Naive thymus-derived CD4-positive, alpha-beta T cell (primary cell): ENCODE measurements at places on chromosomes 16 and 17.
A peak's percentile ranks its signal among the peaks of the same experiment; 100 is the strongest.

DNA sequence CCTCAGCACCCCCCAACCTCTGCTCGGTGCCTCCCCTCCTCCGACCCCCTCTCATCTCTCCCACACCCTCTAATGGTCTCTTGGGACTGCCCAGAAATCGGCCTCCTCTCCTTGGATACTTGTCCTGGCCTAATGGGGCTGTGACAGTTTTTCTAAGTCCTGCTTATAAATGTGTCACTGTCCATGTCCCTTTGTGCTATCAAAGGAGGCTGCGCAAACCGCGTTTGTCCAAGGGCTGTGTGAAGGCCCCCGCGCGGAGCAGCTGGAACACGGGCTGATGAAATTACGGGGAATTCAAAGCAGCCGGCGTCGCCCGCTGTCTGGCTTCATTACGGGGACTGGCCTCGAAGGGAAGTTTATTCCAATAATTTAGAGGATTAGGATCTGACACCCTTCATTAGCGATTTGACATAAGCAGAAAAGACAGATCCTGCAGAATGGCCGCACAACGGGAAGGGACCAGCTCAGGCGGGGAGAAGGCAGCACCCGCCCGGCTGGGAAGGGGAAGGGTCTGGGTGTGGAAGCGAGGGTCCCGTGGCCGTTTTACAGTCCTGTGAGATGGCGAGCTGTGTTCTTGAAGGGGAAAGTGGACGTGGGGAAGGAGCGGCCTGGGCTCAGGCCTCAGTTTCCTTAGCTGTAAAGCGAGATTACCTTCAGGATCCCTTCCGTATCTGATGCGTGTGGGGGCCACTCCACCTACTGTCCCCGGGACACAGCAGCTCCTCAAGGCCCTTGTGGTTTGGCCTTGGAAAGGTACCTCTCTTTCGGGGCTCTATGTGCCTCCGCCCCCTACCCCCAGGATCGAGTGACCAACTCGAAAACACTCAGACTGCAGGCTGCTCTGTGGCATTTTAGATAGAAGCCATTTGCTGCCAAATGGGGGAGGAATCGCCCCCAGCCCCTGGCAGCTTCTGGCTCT is 1.6 kb upstream of the WFIKKN2 start:
- DNase-seq: no peak

DNA sequence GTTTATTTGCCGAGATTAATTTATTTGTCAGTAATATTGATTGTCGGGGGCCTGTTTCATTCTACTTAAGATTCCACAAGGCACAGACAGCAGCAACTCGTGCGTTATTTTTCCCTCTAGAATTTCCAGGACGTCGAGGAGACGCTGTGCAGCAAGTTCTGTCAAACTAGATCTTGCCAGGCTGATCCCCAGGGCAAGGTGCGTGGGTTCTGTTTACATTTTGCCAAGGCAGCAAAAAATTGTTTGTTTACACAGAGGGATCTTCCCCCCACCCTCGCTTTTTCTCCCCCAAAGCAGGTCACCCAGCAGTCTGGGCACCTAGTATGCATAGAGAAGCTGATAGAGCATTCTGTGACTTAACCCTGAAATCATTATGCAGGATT is 111.4 kb downstream of the IRX3 start:
- no peak for DNase-seq

DNA sequence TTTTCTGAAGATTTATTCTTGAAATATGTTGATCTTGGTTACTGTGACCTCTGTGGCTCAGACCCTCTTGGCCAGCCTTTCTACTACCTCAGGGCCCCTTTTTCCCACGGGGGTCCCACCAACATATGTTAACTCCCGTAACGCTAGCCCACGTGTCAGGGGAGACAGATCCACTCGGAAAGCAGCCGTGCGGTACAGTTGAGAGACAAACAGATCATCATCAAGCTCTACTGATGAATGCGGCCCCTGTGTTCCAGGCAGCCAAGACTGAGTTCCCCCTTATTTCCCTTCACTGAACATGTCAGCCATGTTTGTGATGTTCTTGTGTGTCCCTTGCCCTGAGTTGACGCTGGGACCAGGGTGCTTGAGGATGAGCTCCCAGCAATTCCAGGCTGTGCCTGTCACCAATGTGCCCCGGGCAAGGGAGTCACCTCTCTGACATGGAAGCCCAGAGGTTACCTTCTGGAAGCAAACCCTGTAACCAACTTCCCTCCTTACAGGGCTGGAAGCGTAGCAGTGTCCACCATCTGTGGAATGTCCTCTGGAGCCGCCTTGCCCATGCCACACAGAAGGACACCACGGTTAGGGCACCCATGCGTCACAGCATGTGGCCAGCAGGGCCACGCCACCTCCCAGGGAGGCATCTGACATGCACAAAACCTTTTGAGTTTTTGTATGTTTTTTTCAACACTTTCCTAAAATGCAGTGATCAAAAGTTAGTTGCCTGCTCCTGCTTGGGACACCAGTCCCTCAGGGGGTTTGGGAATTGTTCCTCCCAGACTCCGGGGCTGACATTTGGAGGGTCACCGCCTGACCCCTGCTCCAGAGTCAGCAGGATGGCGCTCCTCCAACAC is 193.7 kb upstream of the CHMP6 start:
- no peak for DNase-seq

DNA sequence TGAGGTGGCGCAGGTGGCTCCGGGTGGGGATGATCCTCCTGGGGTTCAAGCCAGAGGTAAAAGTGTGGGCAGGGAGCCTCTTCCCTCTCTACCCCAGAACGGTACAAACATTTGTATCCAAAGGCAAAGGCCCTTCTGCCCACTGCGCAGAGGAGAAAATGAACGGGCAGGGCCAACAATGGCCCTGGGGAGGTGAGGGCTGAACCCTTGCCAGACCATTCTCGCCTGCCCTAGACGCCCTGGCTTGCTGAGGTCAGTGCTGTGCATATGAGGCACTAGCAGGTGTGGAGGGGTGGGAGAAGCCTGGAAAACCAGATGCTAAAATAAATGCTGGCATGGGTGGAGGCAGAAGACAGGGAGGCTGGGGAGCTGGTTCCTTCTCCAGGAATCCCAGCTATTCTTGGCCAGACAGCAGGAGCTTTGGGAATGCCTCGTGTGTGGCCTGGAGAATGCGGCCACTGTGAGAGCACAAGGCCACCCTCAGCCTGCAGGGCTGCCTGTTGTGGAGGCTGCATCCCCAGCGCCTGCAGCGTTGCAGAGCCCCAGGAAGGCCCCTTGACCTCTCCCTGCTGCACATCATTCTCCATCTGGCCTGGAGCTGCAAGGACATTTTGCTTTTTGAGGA is 4.5 kb downstream of the C17orf50 start:
- no peak for DNase-seq

DNA sequence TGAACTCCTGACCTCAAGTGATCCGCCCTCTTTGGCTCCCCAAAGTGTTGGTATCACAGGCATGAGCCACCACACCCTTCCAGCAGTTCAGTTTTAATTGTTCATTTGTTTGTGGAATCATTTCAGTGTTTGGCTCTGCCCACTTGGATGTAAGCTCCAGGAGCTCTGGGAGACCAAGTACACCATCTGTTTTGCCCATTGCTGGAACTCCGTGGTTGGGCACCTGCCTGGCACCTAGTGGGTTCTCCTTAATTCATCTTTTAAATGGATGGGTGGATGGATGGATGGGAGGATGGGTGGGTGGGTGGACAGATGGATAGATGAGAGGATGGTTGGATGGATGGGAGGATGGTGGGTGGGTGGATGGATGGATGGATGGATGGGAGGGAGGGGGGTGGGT is 953 bp upstream of the NECAB2 start:
- DNase-seq: no peak

- DNase-seq: no peak
Measured at GRCh38 chr17:49910094-49910857, 58.7 kb upstream of the DLX4 start.

- peak; percentile 46 for DNase-seq
Measured at GRCh38 chr16:84607694-84608093, 10.2 kb downstream of the COTL1 start.

DNA sequence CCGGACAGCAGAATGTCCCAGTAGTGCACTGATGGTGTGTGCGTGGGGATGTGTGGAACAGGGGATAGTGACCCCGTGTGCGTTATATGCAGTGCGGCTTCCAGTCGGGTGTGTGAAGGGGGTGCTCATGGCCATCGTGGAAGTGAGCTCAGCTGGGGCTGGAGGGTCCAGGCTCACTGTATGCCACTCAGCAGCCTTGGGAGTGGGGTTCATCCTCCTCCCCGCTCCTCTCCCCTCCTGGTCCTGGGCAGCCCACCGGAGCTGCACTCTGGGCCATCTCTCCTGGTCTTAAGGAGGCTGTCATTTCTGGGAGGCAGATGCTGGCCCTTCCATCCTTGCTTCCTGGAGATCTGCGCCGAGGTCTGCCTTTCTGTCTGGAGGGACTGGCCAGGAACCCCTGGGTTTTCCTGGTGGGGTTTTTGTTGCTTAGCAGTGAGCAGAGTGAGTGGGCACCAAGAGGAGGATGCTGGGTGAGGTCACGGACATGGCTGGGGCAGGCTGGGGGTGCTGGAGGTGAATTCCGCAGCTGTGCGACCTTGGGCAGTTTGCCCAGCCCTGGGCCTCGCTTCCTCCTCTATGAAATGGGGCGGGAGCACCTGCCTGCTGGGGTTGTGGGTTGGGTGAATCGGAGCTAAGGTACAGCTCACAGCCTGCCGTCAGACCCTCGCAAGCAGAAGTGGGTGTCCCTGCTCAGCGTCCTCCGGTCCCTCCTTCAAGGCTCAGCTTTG is 164.1 kb downstream of the SEC14L1 start:
- DNase-seq: no peak

- no peak for DNase-seq
Measured at GRCh38 chr17:82668024-82668630, 19.9 kb upstream of the WDR45B start.

DNA sequence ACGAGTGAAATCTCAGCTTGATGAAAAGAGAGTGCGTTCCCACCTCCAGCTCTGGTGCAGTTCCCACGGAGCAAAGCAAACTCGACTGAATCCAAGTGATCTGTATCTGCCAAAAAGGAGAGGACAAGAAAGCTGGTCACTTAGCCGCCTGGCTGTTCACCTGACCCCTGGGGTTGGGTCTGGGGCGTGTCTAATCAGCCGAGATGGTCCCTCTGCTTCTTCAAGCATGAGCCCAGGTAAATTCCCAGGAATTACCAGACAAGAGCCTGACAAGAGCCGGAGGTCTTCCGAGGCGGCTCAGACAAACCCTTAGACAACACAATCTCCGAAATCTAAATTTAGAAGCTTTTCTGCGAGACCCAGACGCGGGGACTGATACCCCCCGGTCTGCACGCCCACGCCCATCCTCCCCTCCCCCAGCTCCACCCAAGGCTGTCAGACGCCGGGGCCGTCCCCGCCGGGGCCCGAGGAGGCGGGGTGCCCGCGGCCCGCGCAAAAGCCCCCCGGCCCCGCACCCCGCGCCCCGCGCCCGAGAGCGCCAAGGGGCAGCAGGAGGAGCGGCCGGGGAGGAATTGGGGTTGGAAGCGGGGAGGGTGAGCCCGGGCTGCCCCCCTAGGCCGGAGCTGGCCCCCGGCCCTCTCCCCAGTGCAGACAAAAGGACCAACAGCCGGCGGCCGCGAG is 674 bp downstream of the ZNF821 start:
- peak; percentile 43 for DNase-seq

DNA sequence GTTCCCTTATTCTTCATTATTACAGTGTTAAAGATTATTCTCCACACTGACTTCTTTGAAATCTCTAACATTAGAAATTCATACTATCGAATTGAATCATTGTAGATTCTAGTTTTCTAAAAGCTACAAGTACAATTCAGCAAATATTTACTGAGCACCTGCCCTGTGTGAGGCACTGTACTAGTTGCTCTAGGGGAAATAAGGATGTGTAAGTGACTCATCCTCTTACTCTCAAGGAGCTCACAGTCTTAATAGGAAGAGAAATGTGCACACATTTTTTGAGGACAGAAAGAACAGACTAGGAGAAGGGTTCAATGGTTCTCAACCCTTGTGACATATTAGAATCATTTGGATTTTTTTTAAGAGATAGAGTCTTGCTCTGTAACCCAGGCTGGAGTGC is 7.7 kb upstream of the SLFN12L start:
- DNase-seq: no peak

DNA sequence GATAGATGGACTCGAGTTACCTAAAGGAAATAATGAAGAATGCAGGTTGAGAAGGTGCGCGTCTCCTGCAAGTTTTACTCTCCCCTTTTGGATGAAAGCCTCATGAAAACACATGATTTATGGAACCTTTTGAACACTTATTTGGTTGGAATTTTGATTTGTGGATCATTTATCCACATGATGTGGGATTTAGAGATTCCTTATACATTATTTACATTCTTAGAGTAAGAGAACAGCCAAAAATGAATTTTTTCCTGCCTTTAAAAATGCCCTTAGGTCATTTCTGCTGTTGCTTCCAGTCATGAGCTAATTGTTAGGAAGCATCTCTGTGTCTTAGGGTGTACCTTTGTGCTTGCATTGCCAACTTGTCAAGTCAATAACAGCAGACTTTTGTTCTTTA is 99.9 kb downstream of the RPTOR start:
- no peak for DNase-seq

- DNase-seq: no peak
Measured at GRCh38 chr16:50267151-50267631, 840 bp downstream of the ADCY7 start.

DNA sequence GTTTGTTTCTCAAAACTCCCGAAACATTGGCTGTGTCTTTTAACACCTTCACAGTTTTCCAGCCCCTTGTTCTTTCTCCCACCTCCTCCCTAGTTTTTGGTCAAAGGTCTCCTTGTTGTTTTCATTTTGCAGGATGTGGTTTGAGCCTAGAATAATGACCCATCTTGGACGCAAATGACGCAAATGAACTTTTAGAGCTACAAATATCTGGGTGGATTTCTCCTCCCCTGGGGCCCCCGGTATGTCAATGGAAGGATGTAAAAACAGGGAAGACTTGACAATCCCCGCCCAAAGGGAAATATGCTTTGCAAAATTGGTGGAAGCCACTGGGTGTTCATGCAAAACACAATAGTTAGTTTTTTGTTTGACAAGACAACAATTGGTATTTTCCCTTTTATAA is 236.0 kb upstream of the IRX3 start:
- no peak for DNase-seq

DNA sequence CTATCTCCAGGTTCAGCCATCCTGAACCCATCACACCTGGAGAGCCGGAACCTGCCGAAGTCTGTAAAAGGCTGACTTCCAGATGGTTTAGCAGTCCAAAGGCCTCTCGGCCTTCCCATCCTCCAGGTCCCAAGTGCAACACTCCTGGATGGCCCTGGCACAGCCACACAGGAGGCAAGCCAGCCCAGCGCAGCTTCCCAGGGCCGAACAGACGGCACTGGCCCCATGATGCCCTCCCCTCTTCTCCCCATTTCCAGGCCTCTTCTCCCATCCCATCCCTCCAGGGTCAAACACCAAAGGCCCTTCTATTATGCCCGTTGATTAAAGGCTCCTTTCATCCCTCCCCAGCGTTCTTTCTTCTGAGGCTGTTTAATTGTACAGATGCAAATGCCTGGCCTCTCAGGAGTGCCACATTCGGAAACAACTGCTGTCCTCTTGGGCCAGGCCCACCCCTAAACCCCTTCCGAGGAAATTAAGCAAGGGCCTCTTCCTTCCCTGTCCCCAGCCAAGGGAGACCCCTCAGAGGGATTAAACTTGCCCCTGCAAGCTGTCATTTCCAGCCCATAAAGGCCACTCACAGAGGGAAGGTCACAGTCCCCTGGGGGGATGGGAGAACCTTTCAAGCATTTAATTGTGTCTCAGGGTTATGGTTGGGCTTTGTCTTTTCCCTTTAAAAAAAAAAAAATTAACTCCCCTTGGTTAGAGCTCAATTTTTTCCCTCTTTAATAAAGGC is 30.8 kb downstream of the AXIN2 start:
- no peak for DNase-seq

- no peak for DNase-seq
Measured at GRCh38 chr16:34802848-34803599, 1343.6 kb downstream of the TP53TG3F start.
